ENCODE measurements at places on chromosomes 11 and 22.

DNA sequence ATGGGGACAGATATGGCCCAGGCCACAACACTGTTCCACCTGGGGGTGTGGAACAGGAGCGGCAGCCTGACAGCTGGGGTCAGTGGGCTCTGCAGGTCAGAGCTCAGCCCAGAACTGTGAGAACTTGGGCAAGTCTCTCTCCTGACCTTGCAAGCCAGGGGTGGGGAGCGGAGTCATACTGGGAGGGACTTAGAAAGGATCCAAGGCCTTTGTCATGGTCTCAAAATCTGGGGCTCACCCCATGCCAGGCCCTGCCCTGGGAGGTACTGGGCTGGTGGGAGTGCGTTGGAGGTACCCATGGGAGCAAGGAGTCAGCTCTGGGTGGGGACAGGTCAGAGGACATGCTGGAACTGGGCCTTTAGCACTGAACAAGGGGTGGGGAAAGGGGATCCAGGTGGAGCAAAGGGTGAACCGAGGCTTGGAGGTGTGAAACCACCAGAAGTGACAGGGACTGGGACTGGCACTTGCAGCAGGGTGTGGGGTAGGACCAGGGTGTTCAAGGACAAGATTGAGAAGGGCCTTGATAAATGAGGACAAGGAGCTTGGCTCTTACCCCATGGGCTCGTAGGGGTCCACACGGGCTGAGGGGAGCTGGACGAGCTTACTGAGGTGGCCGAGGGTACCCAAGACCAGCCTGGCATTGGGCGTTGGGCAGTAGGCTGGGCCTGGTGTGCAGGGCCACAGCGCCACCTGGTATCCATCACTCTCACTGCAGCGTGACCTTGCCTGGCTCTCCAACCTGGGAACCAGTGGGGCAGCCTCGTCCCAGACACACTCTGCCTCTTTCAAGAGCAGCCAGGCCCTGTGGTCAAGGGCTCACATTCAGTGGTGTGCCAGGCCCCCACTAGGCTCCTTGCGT is 7.4 kb upstream of the PMM1 start:
- peak; percentile 47 for DNase-seq

DNA sequence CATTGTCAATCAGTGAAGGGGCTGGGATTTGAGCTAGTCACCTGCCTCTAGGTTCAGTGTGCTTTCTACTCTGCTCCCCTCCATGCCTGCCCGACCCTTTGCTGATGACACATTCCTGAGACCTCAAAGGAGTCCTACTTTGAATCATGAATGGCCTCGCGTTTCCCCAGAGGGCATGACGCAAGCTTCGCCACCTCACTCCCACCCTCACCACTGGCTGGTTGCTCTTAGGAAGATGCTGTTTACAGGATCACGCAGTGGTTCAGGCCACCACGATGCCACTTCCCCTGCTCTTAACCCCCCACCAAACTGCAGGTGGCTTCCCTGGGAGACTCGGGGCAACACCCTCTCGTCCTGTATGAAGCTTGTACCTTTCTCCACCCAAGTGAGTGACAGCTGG is 62.9 kb upstream of the B3GAT1 start:
- DNase-seq: no peak

GRCh38 chr22:30802202-30803166 is 107.8 kb downstream of the OSBP2 start:
- DNase-seq: peak; percentile 88

GRCh38 chr22:20027966-20028854 is 7.3 kb downstream of the TANGO2 start:
- no peak for DNase-seq

DNA sequence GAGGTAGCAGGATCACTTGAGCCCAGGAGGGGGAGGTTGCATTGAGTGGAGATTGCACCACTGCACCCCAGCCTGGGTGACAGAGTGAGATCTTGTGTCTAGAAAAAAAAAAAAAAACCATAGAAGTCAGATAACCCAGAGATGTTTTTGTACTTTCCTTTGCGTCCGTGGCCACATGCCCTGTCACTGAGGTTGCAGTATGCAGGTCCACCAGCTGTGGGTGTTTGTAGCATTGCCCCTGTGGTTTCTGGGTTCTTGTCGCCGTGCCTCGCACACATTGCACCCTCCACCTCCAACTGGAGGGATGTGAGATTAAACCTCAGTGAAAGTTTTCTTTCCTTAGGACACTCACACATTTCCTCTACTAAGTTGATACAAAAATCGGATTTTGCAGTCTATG is 70.3 kb downstream of the TNRC6B start:
- DNase-seq: no peak

GRCh38 chr11:115759622-115760460 is 255.6 kb upstream of the CADM1 start:
- no peak for DNase-seq
